Lower lobe of right lung (tissue), 2 donors: ENCODE measurements at places on chromosomes 5 and 9.

DNA sequence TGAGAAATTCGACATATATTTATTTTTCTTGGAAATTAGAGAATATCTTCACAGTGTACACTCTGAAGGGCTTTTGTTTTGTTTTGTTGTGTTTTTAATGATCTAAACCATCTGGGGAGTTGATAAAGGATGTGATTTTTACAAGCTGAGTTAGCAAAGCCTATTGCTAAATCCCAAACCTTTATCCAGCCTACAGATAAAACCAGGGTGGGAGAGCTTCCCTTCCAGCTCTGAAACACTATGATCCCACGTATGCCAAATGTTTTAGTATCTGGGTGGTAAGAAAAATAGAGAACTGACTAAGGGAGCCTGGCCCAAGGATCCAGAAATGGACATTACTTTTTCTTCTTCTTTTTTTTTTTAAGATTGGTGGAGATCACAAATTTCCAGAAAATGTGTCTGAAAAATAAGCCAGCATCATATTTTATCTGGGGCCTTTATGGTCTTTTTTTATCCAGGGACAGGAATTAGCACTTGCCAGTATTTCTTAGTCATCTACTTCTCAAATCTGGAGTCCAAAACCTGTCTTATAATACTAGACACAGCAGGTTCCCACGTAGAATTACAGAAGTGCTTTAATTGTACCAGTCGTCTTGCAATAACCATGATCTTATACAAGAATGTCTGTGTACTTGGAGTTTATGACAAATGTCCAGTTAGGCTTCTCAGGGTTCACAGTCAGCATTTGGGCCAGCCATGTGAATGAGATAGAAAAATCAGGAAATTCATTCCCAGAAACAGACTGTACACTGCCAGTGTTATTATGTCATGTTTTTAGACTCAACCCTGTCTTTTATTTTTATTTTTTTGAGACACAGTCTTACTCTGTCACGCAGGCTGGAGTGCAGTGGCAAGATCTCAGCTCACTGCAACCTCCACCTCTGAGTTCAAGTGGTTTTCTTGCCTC lies 290.8 kb upstream of the MPDZ start:
- DNase-seq = no peak

DNA sequence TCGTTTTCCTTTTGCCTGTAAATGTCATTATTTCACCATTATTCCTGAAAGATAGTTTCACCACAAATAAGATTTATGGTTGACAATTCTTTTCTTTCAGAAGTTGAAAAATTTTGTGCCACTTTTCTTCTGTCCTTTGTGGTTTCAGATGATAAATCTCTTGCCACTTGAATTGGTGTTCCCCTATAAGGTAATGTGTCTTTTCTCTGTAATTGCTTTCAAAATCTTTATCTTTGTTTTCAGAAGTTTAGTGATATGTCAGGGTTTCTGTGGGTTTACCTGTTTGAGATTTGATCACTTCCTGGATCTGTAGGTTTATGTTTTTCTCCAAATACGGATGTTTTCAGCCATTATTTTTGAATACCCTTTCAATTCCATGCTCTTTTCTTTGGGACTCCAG lies 14.6 kb downstream of the RASA1 start:
- no peak for DNase-seq

DNA sequence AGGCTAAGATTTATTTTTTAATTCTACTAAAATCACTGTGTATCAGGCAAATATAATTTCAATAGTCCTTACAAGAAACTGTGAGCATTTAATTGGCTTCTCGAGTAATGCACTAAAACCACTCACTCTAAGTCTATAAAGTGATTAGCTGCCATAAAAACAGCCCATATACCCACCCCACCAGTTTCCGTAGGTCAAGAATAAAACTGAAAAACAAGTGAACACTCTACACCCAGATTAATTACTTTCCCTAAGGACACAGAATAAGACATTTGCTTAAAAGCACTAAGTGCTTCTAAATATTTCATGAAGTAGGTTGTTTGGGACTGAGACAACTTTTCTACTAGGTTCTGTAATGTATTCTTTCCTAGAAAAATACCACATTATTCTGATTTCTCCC lies 194.2 kb downstream of the AGTPBP1 start:
- no peak for DNase-seq

DNA sequence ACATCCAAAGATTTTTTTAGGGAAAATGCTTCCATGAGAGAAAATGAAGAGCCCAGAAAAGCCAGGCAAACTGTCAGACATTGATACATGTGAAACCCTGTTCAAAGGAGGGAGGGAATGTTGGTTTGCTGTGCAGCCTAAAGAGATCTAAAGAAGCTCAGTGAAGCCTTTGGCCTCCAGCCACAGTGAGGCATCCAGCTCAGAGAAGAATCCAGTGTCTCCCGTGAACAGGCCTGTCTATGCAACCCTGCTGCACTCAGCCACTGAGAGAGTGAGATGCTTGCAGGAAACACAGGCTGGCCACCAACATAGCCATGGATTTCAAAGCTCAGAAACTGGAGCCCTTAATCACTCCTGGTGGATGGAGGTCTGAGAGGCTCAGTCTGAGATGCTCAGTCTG lies 171.4 kb upstream of the PLCXD3 start:
- DNase-seq = no peak

DNA sequence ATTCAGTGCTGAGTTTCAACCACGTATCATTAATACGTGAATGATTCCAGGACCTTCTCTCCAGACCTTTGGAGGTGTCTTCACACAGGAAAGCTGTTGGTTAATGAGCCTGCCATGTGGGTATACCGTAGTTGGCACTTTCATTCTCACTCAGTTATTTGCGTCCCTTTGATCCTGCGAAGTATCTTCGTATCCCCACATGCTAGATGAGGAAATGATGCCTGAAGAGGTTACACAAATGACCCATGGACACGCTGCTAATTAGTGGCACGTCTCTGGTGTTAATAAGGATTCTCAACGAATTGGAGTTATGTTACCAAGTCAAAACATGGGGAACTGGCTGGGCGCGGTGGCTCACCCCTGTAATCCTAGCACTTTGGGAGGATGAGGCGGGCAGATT lies 65.7 kb upstream of the GNE start:
- DNase-seq = no peak

GRCh38 chr5:96968614-96969013 lies 32.7 kb downstream of the LNPEP start:
- no peak for DNase-seq

GRCh38 chr5:172533058-172533398 lies 78.7 kb upstream of the SH3PXD2B start:
- no peak for DNase-seq

DNA sequence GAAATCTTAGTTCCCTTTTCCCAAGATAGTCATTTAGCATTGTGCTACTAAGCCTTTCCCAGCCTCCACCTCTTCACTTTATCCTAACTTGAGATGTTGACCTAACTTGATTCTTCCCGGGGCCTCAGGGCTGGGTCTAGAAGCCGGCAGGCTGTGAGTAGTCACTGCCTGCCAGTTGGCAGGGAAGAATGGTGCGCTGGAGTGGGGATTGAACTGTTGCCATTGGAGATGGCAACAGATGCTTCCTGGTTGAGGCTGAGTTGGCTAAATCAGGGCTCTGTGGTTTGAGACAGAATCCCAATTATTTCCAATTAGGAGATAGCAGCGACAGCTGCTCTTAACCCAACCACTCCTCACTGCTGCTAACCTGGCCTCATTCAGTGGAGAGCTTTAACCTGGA lies 343.1 kb downstream of the BRINP1 start:
- no peak for DNase-seq

GRCh38 chr5:159786901-159787691 lies 129.2 kb upstream of the ADRA1B start:
- peak; percentile 58 for DNase-seq

DNA sequence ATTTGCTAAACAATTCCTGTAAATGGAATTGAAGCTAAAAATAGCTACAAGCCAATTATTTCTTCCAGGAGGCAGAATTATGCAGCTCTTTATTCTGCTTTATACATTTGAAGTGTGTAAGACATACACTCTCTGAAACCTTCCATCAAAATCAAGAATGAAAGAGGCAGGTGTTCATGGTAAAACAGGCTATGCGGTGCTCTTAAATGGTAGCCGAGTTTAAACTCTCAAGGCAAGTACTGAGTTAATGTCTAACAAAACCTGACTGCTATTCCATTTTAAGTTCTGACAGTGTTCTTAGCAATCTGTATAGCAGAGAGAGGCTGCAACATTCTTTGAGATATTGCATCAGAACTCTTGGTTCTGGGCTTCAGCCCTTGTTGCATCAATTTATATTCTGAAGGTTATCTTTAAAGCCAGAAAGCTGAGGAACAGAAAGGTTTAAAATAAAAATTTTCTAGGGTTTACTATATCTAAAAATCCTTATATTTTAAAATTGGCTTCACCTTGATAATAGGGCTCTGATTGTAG lies 248.3 kb upstream of the CCNG1 start:
- DNase-seq = no peak

DNA sequence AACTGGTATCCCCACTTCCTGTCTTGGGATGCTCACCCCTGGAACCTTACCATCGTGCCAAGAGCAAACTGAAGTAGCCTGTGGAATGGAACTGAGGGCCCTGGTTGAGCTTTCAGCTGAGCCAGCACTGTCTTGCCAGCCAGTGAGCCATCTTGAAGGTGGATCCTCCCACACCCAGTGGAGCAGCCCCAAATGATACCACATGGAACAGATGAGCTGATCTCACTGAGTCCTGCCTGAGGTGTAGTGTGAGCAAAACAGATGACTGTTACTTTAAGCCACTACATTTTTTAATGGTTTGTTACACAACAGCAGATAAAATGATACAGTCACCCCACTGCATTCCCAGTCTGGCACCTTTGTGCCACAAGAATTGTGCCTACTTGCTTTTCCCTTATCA lies 2.2 kb upstream of the PCYOX1L start:
- DNase-seq = no peak

DNA sequence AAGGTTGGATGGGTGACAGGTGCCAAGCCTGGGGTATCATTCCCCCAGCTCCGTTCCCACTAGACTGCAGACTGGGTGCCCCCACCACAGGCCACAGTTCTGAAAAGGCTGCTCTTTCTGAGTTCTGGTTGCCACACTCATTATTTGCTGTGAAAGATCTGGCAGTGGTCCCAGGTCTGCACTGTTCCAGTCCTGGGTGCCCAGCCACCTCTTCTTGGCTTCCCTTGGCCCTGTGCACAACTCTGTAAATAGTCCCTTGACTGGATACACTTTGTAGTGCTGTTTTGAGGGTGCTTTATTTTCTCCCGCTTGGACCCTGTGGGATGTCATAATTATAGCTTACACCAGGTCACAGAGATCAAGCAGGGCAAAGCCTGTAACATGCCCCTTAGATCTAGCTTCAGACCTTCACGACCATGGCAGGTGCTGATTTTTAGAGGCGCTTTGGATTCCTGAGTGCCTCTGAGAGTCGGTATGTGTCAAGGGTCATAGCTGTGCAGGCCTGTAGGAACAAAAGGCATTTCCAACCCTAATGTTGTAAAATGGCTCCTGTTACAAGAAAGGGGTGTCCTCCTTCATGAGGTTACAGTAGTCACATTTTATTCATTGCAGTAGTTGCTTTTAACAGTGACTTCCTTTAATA lies 344.9 kb downstream of the ICE1 start:
- peak; percentile 49 for DNase-seq

- DNase-seq = no peak
These were observed 99.4 kb downstream of the OXCT1 start for GRCh38 chr5:41770799-41771198.

- DNase-seq = peak; percentile 83
These were observed 23.9 kb downstream of the IRF1 start for GRCh38 chr5:132466433-132467286.

GRCh38 chr5:130762031-130762430 lies 403.0 kb downstream of the HINT1 start:
- no peak for DNase-seq

DNA sequence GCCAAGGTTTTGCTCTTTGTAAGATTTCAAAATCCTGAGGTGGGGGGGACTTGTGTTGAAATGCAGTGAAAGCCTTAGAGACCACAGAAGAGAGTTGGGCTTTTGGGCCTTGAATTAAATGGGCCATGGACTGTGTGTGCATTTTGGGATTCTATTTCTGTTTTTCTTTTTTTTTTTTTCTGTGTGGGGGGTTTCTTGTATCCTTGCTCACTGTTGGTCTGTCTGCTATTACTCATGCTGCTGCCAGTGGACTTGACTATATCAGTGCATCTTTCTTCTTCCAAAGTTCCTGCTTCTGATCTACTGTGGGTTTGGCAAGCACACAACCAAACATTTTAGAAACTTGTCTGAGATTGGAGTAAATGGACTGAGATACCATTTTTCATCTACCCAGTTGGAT lies 344.9 kb downstream of the ARL15 start:
- DNase-seq = no peak

- DNase-seq = no peak
These were observed 286.6 kb downstream of the FER start for GRCh38 chr5:109034306-109034705.

DNA sequence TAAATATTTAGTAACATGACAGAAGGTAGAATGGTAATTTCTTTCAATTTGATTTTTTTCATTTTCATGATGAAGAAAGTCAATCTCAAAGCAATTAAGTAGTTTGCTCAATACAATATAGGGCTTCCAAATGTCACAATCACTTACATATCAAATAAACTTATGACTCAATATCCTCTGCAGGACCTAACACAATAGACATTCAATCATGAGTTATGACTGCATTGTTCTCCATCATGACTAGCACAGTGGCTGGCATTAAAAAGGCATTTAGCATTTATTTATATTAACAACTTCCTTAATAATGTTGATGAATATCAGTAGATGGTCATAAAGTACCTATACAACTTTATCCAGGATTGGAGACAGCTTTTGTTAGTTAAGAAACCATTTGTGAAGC lies 1499.6 kb downstream of the EFNA5 start:
- no peak for DNase-seq

GRCh38 chr9:99011161-99011709 lies 67.5 kb downstream of the COL15A1 start:
- no peak for DNase-seq

DNA sequence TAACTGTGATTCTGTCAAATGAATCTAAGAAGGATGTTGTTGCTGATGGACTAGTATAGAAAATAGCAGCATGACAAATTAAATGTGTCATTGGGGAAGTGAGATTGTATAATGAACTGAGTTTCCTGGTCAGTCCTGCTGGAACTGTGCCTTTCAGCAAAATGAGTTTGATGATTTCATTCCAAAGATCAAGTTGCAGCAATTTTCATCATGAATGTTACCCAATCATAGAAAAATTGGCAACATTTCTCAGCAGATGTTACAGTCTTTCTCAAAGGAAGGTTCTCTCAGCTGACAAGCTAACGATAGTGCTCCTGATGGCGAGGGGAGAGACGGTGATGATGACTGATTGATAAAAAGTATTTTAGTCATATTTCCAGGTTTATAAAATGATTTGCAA lies 10.7 kb downstream of the PCDHAC2 start:
- DNase-seq = no peak

- no peak for DNase-seq
These were observed 55.6 kb downstream of the SETX start for GRCh38 chr9:132299221-132299620.

DNA sequence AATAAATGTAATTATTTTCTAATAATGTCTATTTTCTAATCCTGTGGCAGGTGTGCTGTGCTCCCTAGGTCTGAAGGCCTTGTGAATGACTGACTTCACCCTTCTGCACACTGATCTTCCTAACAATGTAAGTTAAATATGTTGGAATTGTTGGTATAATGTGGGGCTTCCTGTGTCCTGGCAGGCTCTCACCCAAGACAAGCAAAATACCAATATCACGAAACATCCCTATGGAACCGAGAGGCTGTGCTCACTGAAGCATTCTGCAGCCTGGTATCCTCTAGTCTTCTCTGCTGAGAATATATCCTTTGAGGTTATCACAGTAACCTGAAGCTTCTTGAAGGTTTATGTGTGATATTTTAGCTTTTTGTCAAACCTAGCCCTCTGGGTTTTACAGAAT lies 159.4 kb downstream of the GABRB2 start:
- DNase-seq = no peak
